ENCODE measurements at places on chromosomes 11 and 22. TPM values are rescaled to one million over a fixed set of nuclear protein-coding genes. Genes with fewer than 3 reads are reported as not detected.

DUSP8 gene
- total RNA-seq, result 8.8 TPM

ENTHD1 gene
- total RNA-seq, result not detected

ARHGAP32 gene
- total RNA-seq, result 98.6 TPM

ZNF74 gene
- total RNA-seq, result 58.5 TPM

RBM4B gene
- total RNA-seq, result 110 TPM

APOBEC3G gene
- 1.6 TPM for total RNA-seq

SNX19 gene
- 79.5 TPM for total RNA-seq
